ENCODE measurements at places on chromosomes 5 and 9. TPM values are rescaled to one million over a fixed set of nuclear protein-coding genes. Genes with fewer than 3 reads are reported as not detected.

The FREM1 gene
- total RNA-seq = 0.37 TPM

The FOXD4 gene
- not detected for total RNA-seq

The IL9 gene
- not detected for total RNA-seq

The WNT8A gene
- not detected for total RNA-seq

The IGIP gene
- total RNA-seq = 1.4 TPM

The CDC26 gene
- 38.9 TPM for total RNA-seq

The ADAMTS19 gene
- total RNA-seq = 1.7 TPM

The ACOT12 gene
- total RNA-seq = not detected

The LCP2 gene
- not detected for total RNA-seq

The CARD9 gene
- total RNA-seq = 1.7 TPM

The TNC gene
- total RNA-seq = 4.2 TPM

GRCh38 chr9:99851500-99851822 lies 29.8 kb downstream of the NR4A3 start:
- no peak for DNase-seq

- no peak for DNase-seq
Observed at GRCh38 chr9:79970146-79970425, 398.3 kb downstream of the TLE4 start.

DNA sequence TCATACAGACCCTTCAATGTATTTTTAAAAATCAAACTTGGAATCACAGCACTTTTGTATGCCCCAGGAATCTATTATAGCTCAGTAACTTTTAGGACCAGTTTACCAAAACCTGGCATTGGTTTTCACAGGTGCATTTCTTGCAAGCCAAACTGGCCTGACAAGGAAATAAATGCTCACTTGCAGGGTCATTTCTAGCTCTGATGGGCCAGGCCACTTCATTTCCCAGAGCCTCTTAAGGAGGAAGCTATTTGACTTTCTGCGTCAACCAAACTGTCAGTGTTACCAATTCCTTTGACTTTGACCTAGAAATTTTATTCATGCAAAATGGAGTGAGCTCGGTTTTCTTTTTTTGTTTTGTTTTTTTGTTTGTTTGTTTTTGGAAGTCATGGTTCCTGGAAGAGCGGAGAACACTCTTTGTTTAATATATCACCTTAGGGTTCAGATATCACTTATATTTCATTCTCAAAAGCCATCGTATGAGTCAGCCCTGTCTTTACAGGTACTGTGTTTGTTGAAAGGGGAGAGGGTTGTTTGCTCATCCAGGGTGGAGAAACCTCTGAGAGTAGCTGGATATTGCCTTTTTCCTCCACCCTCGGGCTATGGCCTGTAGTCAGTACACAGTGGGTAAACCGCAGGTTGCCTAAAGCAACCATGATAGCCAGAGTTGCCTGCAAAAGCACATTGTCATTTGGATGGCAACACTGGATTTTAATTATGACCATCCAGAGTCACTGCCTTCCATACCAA lies 58.9 kb downstream of the GNA14 start:
- no peak for DNase-seq

- peak; percentile 32 for DNase-seq
Observed at GRCh38 chr5:171907725-171908343, 98.6 kb downstream of the FBXW11 start.

DNA sequence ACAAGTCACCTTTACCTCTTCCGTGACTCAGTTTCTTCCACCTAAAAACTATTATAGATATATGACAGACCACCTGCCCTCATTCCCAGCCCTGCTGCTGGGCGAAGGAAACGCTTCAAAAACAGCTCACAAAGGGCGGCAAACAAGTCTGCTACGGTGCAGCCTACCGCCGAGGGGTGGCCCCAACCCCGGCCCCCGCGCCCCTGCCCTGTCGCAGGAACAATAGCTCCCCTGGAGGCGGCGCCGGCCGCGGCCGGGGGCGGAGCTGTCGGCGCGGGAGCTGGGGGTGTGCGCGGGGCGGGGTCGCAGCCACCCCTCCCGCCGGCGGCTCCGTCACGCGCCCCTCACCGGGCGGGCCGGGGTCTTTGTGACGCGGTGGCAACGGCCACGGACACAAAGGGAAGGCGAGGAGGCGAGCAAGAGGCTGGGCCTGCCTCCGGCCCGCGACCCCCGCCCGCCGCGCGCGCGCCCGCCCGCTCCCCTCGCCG lies at the start of gene TMEFF1:
TSS of gene TMEFF1 (plus strand) at position 362 of the 488 bp plus-strand sequence. CDS start 396 bp downstream, outside the sequence.
- peak; percentile 66 for DNase-seq

- DNase-seq = no peak
Observed at GRCh38 chr9:131543141-131543540, 2.2 kb upstream of the PRRT1B start.

- DNase-seq = no peak
Observed at GRCh38 chr5:120600639-120601038, 136.5 kb downstream of the PRR16 start.

GRCh38 chr5:160619381-160619780 lies 197.7 kb downstream of the PTTG1 start:
- no peak for DNase-seq

GRCh38 chr5:143086908-143087637 lies 316.4 kb downstream of the NR3C1 start:
- peak; percentile 68 for DNase-seq

GRCh38 chr5:137594717-137595116 lies 95.6 kb upstream of the SPOCK1 start:
- DNase-seq = no peak

DNA sequence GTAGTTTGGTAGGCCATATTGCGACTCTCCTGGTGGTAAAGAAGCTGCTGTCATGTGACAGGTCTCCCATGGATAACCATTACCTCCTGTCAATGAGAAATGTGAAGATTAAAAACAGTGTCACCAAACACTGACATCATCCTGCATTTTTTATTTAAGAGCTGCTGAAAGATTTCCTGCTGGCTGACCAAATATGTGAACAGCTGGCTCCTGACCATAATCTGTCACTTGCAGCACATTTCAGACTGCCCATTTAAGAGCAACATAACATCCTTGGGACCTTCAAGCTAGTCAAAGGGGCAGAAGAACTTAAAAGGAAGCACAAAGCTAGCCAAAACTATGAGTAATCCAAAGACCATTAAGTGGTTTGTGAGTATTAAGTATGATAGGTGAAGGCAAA lies 288.0 kb downstream of the IZUMO3 start:
- DNase-seq = no peak

GRCh38 chr9:86434039-86434726 lies 80.0 kb upstream of the TUT7 start:
- peak; percentile 36 for DNase-seq

- no peak for DNase-seq
Observed at GRCh38 chr5:141298376-141298775, 5.5 kb downstream of the SLC25A2 start.

GRCh38 chr5:59591162-59591561 lies 302.4 kb downstream of the PDE4D start:
- DNase-seq = no peak

GRCh38 chr5:15363601-15364000 lies 136.4 kb upstream of the FBXL7 start:
- DNase-seq = no peak

GRCh38 chr9:6909181-6909580 lies 151.4 kb downstream of the KDM4C start:
- no peak for DNase-seq

DNA sequence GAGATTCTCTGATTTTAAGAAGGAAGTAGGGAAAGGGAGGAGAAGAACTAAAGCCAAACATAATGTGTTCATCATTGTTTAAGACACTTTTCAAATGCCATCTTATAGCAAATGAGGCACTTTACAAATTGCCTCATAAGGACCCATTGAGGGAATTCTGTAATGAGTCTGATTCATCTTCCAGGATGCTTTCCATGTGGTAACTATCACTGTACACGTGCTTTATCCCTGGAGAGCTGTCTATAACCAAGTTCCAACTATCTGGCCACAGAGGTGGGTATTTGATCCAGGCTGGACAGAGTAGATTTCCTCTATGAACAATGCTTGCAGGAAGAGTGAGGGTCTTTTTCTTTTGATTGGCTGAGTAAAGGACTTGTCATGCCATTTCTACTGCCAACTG lies 183.5 kb upstream of the NFIB start:
- DNase-seq = no peak

- peak; percentile 59 for DNase-seq
Observed at GRCh38 chr9:129702589-129703520, 37.4 kb downstream of the PRRX2 start.

GRCh38 chr5:125551246-125551645 lies 804.8 kb upstream of the ZNF608 start:
- DNase-seq = no peak

- peak; percentile 89 for DNase-seq
Observed at GRCh38 chr9:37943345-37944265, 39.7 kb upstream of the SLC25A51 start.

- DNase-seq = peak; percentile 64
Observed at GRCh38 chr5:1420211-1421195, 24.7 kb downstream of the SLC6A3 start.

DNA sequence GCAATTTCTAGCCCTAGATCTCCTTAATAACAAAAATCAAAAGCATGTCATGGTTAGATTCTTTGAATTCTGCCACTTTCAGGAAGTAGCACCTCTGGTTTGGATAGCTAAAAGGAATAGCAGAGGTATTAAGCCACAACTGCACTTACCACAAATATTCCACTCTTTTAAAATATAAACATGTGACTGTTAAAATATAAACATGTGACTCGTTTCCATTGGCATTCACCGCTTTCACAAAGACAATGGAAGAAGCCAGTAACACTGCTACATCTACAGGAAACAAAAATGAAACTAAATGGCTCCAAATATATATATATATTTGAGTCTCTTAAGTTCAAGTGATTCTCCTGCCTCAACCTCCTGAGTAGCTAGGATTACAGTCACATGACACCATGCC lies 222.9 kb downstream of the ARL15 start:
- no peak for DNase-seq

DNA sequence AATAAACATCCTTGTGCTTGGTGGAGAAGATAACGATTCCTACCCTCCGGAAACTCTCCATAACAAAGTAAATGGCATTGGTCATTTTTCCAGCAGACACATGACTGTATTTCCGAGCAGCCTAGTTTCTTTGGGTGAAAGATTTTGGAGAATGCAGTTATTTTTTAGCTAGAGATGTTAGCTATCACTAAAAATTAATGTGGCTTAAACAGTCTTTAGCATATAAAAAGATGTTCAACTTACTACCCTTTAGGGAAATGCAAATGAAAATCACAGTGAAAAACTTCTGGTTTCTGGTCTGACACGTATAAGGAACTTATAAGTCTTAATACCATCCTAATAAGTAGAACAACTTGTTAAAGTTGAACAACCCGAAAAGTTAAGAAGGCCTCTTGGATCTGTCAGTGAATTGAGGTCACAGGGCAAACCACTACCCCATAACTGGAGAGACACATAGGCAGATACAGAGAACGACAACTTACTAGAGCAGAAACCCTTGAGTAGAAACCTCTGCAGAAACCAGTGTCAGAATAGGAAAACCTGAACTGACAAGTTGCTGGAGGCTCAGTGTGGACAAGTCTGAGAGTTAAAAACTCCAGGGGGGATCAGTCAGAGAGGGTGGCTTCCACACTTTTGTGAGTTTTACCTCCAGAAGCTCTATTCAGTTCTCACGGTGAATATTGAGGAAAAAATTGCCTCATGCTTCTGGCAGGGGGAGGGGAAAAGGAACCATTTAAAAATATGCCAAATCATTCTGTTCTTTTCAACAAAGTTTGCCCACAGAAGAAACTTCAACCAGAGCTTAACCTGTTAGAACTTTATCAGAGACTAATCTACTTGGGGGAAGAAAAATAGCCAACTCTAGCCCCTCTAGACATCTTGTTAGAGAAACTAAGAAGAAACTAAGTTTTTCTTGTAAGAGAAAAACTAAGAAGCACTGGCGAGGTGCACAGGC lies 325.2 kb upstream of the RPS23 start:
- no peak for DNase-seq

GRCh38 chr9:93644397-93645088 lies 68.2 kb downstream of the PHF2 start:
- no peak for DNase-seq

DNA sequence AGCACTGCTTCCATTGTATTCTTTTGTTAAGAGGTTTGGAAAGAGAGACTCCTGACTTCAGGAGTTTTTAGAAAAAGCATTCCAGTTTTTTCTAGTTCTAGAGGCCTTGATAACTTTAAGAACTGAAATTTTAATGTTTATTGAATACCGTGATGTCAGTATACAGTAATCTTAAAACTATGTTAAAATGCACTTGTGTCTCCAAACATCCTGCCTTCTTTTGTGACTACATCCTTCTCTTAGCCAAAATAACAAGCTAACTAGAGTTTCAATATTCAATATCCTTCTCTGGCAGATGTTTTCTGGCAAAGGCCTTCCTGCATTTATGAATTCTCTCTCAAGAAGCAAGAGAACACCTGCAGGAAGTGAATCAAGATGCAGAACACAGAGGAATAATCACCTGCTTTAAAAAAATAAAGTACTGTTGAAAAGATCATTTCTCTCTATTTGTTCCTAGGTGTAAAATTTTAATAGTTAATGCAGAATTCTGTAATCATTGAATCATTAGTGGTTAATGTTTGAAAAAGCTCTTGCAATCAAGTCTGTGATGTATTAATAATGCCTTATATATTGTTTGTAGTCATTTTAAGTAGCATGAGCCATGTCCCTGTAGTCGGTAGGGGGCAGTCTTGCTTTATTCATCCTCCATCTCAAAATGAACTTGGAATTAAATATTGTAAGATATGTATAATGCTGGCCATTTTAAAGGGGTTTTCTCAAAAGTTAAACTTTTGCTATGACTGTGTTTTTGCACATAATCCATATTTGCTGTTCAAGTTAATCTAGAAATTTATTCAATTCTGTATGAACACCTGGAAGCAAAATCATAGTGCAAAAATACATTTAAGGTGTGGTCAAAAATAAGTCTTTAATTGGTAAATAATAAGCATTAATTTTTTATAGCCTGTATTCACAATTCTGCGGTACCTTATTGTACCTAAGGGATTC lies 43.1 kb downstream of the NDFIP1 start:
- DNase-seq = peak; percentile 35

DNA sequence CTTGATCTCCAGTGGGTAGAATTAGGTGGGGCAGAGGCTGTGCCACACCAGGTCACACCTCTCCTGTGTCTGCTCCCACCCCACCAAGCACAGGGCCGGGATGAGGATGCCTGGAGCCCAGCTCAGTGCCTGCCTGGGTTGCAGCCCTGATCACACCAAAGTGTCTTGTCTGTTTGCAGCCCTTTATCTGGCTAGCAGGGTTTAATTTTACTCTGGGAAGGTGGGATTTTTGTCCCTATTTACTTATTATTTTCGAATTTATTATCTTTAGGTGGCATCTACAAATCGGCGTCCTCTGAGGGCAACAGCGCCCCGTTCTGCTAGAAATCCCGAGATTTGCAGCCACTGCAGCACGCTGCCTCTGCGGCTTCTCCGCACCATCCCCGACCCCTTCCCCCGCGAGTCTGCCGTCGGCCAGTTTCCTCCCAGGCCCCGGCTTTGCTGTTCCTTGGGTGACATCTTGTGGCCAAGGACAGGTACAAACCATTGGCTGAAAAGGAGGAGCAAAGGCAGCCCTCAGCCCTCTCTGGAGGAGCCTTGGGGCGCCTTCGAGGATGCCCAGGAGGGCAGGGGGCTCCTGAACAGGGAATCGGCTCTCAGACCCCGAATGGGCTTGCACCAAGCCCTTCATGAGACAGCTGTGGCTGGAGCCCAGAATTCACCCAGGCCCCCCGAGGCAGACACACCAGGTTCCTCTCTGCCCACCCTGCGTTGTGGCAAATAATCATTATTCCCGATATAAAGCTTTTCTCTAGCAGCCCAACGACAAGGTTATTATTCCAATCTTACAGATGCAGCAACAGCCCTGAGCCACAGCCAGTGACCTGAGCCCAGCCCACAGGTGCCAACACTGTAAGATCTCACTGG lies 113.0 kb downstream of the GAPVD1 start:
- peak; percentile 49 for DNase-seq
